Muscle of arm (tissue), 14 donors: ENCODE measurements at places on chromosomes 3 and 15. TPM values are rescaled to one million over a fixed set of nuclear protein-coding genes. Genes with fewer than 3 reads are reported as not detected.

- DNase-seq, result no peak
Observed at GRCh38 chr3:115403786-115404185, 219.5 kb upstream of the GAP43 start.

DNA sequence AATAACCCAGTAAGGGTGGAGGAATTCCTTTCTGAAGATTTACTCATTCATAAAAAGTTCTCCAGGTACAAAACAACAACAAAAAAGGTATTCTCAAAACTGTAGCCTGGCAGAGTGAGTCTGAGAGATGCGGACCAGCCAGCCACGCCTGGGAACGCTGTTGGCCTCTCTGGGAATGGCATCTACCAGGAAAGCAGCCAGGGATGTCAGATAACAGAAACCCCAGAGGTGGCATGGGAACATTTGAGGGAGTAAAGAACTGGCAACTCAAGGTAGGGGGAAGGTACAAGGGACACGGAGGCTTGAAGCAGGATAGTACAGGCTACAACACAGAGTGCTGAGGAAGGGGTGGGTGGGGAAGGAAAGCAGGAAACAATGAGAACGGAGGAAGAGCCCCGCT, 7.1 kb upstream of the AP3S2 start:
- no peak for DNase-seq

GRCh38 chr15:33393546-33393945, 82.8 kb downstream of the RYR3 start:
- no peak for DNase-seq

GRCh38 chr3:183455089-183455488, 26.7 kb upstream of the MCF2L2 start:
- no peak for DNase-seq

DNA sequence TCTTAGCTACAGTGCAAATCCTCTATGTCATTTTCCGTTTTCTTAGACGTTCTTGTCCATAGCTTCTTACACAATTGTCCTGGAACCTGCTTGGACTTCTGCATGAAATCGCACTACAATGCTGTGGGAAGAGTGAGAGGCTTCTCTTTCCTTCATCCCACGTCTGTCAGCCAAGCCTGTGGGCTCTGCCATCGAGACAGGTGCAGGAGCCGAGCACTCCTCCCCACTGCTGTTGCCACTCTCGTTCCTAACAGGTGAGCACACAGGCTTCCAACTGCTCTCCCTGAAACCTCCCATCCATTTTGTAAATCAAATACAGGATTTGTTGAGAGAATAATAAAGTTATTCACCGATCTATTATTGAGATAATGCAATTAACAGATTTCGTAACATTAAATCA, 23.5 kb downstream of the ZXDC start:
- DNase-seq, result no peak

- no peak for DNase-seq
Observed at GRCh38 chr3:96466441-96466840, 348.0 kb upstream of the EPHA6 start.

Gene ZSCAN2
- 11.7 TPM for polyA plus RNA-seq

GRCh38 chr3:126714276-126714900, 10.3 kb downstream of the CHCHD6 start:
- no peak for DNase-seq

Gene SNURF
- polyA plus RNA-seq, result 31.2 TPM

DNA sequence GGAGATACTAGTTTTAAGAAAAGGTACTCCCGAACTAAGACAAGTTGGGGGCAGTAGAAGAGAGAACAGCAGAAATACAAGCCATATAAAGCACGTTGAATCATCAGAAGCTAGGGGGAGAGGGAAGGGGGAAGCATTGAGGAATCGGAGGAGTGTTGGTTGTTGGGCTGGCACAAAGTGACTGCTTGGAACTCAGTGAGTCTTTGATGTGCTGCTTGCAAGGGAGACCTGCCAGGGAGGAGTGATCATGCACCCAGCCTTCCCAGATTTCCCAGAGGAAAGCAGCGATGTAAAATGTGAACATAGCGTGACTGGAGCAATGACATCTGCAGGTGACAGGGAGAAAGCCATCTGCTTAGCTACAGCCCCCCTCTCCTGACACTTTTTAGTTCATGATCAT, 192.4 kb upstream of the IL12A start:
- DNase-seq, result no peak

Gene FAM107A
- polyA plus RNA-seq, result 0.80 TPM

- DNase-seq, result no peak
Observed at GRCh38 chr15:49620199-49620598, 419 bp downstream of the FAM227B start.

Gene JMJD7
- polyA plus RNA-seq, result not detected

GRCh38 chr3:55676643-55677042, 189.5 kb upstream of the WNT5A start:
- DNase-seq, result no peak

GRCh38 chr3:194259982-194260766, 91.0 kb downstream of the CPN2 start:
- no peak for DNase-seq

DNA sequence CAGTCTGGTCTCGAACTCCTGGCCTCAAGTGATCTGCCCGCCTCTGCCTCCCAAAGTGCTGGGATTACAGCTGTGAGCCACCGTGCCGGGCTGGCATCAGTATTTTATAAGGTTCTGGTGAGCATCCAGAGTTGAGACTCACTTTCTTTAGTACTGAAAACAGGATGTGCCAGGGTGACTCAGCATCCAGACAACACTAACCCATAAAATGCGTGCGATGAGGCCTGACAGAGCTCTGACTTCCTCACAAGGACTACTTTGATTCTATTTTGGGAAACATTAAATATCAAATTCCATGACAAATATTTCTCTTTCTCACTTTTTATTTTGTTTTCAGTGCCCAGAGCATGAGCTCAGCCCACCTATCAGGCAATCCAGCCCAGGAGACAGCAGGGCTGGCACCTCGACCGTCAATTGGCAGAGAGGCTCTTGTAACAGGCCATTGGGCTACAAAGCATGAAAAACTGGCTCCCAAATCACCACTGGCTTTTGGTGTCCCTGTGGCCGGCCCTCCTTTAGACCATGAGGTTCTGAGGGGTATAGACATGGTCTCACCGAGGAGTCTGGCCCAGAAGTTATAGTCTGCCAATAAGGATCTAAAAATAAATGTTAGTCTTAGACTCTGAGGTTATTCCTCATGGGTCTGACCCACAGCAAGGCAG, 75.0 kb downstream of the FEM1B start:
- DNase-seq, result no peak

- peak; percentile 0 for DNase-seq
Observed at GRCh38 chr3:179100652-179101051, 29.0 kb upstream of the ZMAT3 start.

- no peak for DNase-seq
Observed at GRCh38 chr3:127238602-127239001, 45.7 kb downstream of the PRR23E start.

GRCh38 chr3:19348941-19349564, 200.7 kb downstream of the KCNH8 start:
- no peak for DNase-seq

Gene TAGLN3
- 2.9 TPM for polyA plus RNA-seq

Gene PPP1R14D
- not detected for polyA plus RNA-seq

- DNase-seq, result peak; percentile 48
Observed at GRCh38 chr3:152595975-152596821, 238.7 kb upstream of the P2RY1 start.

Gene GABRB3
- polyA plus RNA-seq, result 2.3 TPM

DNA sequence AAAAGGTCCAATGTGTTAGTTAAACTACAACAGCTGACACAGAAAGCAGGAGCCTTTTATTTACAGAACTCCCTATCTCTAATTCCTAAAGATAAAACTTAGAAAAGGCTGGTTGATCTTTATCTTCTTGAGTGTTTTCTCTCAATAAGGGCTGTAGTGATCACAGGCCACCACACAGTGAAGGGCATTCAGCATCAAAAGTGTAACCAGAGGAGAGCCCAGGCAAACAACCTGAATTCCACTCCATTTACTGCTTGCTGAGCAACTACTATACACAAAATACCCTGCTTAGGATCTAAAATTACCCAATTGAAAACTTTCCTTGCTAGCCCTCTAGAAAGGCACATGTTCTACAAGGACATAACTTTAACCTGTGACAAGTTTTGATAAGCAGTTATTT, 122.7 kb downstream of the MEIS2 start:
- DNase-seq, result no peak

DNA sequence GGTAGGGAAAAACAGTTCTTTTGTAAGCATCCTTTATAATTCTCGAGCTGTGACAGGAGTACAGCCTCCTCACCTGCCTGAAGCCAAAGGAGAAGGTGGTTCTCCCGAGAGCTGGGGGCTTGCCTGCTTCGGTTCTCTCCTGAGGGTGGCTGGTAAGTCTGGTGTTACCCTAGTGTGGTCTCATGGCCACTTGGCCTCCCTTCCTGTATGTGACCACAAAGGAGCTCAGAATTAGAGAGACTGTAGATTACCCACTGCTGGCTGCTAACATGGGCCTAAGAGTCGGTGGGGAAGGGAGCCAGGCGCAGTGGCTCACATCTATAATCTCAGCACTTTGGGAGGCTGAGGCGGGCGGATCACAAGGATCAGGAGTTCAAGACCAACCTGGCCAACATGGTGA, 12.6 kb downstream of the PDHB start:
- DNase-seq, result no peak

- no peak for DNase-seq
Observed at GRCh38 chr3:26713091-26713490, 90.5 kb downstream of the LRRC3B start.

Gene CHST13
- polyA plus RNA-seq, result 0.23 TPM

DNA sequence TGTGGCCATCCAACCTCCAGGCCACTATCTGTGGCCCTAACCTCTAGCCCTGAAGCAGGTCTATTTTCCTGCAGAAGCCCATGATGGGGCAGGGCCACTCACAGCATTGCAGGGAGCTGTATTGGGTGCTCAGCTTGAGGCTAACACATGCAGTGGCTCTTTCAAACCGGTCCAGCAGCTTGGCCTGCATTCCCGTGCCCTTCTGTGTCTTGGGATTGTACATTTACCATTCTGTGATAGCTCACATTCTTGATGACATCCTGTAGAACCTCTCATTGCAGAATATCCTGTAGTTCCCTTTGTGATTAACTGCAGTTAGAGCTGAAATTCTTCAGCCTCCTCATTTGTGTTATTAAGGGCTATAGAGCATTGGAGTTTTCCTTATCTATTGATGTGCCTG, 60.8 kb upstream of the ANKRD34C start:
- no peak for DNase-seq

DNA sequence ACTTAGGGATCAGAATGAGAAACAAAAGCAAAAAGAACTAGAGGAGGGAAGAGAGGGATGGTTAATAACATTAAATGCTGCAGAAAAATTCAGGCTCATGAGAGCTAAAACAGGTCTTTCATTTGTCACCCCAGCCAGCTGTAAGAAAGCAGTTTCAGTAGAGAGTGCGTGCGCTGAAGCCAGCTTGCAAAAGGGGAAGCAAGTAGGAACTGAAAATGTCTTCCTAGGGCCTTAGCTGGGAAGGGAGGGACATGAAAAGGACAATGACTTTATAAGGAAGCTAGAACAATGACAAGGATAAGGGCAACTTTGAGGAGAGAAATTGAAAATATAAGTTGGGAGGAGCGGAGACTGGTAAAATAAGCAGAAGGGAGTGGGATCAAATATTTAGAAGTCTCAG, 3.1 kb downstream of the CIAO2A start:
- DNase-seq, result no peak

GRCh38 chr3:100001083-100001482, 113.2 kb downstream of the FILIP1L start:
- DNase-seq, result no peak

Gene COL6A5
- polyA plus RNA-seq, result 0.08 TPM

DNA sequence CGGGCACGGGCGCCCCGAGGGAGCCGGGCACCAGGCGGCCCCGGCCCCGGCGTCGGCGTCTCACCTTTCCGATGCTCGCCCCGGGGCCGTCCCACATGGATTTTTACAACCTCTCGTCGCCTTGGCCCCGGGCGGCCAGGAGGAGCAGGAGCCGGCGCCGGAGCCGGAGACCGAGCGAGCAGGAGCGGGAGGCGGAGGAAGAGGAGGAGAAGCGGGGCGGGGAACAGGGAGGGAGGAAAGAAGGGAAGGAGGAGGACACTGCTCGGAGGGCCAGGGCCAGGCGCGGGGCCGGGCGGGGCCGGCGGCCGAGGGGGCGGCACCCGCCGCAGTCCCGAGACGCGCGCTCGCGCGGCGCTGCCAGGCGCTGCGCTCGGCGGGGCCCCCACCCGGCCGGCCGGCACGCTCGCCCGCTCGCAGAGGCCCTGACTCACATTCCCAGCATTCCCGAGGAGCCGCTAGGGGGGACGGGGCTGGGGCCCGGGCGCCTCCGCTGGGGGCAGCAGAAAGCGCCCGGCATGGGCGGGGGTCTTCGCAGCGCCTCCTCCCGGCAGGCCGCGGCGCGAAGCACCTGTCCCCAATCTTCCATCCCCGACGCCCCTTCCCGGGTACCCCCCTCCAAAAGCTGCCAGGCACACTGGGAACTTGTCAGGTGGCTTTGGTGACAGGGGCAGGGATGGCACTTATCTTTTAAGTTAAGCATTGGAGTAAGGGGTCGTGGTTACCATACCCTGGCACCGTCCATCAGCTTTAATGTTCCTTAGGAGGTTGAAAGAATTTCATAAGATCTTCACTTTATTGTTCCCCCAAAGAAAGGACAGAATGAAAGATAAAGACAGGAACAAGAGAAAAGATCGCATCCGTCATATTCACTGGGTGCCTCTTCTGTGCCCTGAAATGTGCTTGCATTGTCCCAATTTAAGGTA, at the start of gene ERC2:
Gene ERC2, minus strand, starts transcription at position 284 of the 923 bp plus-strand sequence.
- peak; percentile 47 for DNase-seq

DNA sequence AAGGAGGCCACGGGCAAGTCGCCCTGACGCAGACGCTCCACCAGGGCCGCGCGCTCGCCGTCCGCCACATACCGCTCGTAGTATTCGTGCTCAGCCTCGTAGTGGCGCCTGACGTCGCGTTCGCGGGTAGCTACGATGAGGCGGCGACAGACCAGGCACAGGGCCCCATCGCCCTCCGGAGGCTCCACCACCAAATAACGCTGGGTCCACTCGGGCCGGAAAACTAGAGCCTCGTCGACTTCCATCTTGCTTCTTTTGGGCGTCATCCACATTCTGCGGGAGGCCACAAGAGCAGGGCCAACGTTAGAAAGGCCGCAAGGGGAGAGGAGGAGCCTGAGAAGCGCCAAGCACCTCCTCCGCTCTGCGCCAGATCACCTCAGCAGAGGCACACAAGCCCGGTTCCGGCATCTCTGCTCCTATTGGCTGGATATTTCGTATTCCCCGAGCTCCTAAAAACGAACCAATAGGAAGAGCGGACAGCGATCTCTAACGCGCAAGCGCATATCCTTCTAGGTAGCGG, at the start of gene EPM2AIP1:
Gene EPM2AIP1, minus strand, starts transcription at position 326 of the 520 bp plus-strand sequence. Its CDS starts 54 bp downstream, at position 272.
- DNase-seq, result no peak

Gene TMCO5A
- polyA plus RNA-seq, result not detected

DNA sequence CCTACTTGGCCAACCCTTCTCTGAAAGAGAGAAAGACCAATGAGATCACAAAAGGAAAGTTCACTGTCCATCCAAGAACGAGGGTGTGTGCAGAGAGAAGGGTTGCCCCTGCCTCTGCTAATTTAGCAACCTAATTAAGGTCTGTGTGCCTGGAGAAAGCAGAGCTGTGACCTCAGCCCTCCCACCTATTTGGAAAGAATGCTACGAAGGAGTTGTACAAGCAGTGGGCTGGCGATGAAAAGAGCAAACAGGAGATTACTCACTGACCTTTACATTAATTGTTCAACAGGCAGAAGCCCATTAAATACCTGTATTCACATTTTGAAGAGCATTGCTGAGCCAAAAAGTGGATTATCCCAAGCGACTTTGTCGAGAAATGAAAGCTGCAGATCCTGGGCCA, 314.9 kb downstream of the NTRK3 start:
- DNase-seq, result no peak

- DNase-seq, result no peak
Observed at GRCh38 chr3:101061312-101061711, 68.1 kb upstream of the ABI3BP start.

Gene TMC3
- polyA plus RNA-seq, result 0.11 TPM

Gene CTXN2
- not detected for polyA plus RNA-seq
